ENCODE measurements at places on chromosomes 1 and 21. TPM values are rescaled to one million over a fixed set of nuclear protein-coding genes. Genes with fewer than 3 reads are reported as not detected.

- DNase-seq = no peak
Measured at GRCh38 chr1:64624218-64624713, 120.6 kb upstream of the RAVER2 start.

Gene SERPINC1
- total RNA-seq = not detected

DNA sequence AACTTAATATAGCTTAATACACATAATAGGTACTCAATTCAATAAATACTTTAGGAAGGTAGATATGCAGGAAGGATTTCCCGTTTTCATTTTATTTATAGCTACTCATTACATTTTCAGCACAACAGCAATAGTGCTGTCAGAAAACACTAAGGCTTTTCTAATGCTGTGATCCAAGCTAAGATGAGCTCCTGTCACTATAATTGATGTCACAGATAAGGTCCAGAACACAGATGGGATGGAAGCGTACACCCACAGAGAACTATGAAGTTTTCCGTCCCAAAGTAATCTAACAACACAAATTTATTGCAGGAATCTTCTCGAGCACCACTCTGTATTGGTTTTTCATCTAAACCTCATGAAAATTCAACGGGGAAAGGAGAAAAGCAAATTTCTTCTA is 13.6 kb downstream of the AUNIP start:
- no peak for DNase-seq

Gene PLPP3
- total RNA-seq = 256 TPM

DNA sequence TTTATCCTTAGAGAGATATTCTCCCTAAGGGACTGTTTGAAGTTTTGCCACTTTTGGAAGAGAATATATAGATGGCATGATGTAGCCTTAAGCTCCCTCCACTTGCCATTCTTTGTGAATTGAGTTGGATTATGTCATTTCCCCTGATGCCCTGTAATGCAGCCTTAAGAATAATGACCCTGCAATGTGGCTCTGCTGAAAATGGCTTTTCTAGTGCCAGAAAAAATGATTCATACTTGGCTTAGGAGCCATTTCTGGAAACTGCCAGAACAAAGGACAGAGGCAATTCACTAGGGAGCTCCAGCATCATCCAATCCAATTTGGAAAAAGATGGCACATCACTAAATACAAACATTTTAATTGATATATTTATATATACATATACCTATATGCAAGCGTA is 265.3 kb downstream of the SPATA17 start:
- DNase-seq = no peak

Gene HCN3
- 3.0 TPM for total RNA-seq
